Uterus (tissue), 4 donors: ENCODE measurements at places on chromosomes 1 and 21.
A peak's percentile ranks its signal among the peaks of the same experiment; 100 is the strongest.

DNA sequence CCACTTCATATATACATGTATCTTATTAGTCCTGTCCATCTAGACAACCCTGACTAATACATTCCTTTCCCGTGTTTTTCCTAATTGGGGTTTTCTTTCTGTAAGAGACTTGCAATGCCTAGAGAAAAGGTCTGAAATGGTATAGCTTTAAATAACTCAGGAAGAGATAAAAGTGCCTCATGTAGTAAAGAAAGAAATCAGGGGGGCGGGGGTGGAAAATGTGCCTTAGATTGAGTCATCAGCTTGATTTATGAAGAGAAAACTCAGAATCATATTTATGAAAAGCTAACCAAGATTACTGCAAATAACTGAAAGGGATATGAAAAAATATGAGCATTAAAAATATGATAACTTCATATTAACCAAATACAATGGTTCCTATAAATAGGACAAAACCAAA lies 345.8 kb upstream of the CHRM3 start:
- no peak for DNase-seq

GRCh38 chr1:245575710-245576109 lies 420.9 kb downstream of the KIF26B start:
- DNase-seq = no peak

GRCh38 chr1:206705726-206706297 lies 21.1 kb downstream of the MAPKAPK2 start:
- DNase-seq = no peak

DNA sequence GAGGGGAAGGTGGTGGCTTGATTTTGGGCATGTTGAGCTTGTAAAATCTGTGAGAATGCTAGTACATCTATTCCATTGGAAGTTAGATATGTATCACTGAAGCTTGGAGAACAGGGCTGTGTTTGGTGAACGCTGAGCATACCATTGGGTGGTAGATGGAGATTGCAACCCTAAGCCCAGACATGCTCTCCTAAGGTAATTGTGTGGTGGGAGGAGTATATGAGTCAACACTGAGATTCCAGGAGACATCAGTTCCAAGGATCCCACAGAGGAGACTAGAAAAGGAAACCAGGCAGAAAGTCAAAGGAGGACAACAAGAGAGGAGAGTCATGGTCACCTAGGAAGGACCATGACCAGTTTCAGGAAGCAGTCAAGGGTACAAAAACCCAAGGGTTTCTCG lies 60.4 kb downstream of the KIF21B start:
- no peak for DNase-seq

- DNase-seq = no peak
Observed at GRCh38 chr1:107865627-107866026, 99.4 kb downstream of the VAV3 start.

GRCh38 chr1:116724765-116725375 lies 29.4 kb upstream of the CD2 start:
- peak; percentile 29 for DNase-seq
